ENCODE measurements at places on chromosomes 5 and 9.

DNA sequence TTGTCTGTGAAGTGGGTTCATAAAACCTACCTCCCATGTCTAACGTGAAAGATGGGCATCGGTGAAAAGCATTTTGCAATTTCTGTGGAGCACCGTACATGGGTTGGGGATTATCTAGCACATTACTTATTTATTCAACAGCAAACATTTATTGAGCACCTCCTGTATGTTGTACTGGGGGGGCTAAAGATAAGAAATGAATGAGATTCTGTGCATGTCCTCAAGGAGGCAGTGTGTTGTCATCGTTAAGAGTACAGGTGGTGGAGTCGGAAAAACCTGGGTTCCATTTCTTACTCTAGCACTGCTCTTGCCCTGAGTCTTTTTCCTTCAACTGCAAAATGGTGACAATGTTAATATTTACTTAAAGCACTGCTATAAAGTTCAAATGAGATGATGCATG, 30.4 kb upstream of the DENND1A start:
- peak; percentile 30 for DNase-seq

DNA sequence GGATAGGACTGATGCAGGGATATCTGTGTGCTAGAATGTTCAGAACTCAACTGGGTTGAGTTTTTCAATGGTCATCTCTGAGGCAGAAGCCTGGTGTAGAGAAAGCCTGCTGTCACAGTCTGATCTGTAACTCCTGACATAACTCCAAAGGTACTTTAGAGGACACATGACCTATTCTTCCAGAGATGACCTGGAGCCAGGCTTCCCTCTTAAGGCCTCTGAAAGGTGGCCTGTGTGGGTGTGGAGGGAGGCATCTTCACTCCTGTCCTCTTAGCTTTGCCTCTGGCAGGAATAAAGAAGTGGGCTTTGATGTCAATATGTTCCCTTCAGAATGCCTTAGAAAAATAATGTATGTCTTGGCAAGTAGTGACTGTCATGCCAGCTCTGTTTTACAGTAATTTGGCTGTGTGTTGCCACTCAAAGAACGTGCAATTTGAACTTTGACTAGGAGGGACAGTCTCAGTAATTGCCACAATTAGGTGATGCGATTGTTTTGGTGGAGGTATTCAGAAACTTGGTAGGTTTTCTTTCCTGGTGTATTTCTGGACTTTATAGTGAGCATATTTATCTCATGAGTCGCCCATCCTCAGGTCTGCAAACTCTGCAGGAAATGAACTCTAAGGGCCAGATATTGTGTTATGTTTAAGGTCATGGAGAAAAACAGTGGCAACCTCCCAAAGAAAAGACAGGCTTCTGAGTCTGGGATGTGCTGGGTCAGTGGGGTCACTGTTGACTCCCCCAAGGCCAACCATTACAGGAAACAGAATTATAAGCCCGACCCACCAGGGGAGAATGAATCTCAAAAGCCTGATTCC, 3.2 kb upstream of the C5orf63 start:
- no peak for DNase-seq

GRCh38 chr5:169013846-169014245, 287.1 kb downstream of the SLIT3 start:
- no peak for DNase-seq

GRCh38 chr5:103305809-103306208, 47.2 kb downstream of the MACIR start:
- no peak for DNase-seq

GRCh38 chr5:76941442-76941841, 11.4 kb upstream of the CRHBP start:
- no peak for DNase-seq

- peak; percentile 73 for DNase-seq
These were observed 31.7 kb upstream of the KCNMB1 start for GRCh38 chr5:170420806-170421412.

- no peak for DNase-seq
These were observed 445.9 kb downstream of the NTRK2 start for GRCh38 chr9:85115473-85115872.

- no peak for DNase-seq
These were observed 412.6 kb downstream of the MLLT3 start for GRCh38 chr9:20209391-20210340.

- peak; percentile 66 for DNase-seq
These were observed 1.1 kb downstream of the LHX2 start for GRCh38 chr9:124012368-124013301.

DNA sequence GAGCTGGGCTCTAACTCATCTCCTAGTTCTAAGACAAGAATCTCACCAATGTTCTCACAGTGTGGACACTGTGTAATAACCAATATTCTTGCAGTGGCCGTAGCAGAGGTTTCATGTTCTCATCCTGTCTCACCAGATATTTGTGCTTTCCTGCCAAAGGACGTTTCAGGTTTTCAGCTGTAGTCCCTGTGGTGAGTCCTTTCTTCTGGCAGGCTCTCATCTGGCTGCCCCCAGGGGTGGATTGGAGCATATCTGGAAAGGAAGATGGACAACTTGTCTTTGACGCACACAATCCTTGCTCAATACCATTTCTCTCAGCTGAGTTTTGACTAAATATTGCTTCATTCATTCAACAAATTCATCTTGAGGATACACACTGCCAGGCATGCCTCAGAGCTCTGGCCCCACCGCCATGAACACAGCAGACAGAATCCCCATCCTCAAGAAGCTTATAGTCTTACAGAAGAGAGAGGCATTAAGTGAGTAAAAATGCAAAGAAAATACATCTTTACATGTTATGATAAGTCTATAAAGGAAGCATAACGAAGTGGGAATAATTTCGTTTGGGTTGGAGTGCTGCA, 33.8 kb upstream of the NEURL1B start:
- DNase-seq = no peak

- DNase-seq = no peak
These were observed 52.1 kb downstream of the MVB12B start for GRCh38 chr9:126378761-126379160.

- DNase-seq = no peak
These were observed 64.0 kb upstream of the TUSC1 start for GRCh38 chr9:25742256-25742655.

- DNase-seq = no peak
These were observed 37.6 kb downstream of the PTGER4 start for GRCh38 chr5:40717281-40717680.

GRCh38 chr5:60143942-60144549, 250.5 kb upstream of the PDE4D start:
- no peak for DNase-seq

DNA sequence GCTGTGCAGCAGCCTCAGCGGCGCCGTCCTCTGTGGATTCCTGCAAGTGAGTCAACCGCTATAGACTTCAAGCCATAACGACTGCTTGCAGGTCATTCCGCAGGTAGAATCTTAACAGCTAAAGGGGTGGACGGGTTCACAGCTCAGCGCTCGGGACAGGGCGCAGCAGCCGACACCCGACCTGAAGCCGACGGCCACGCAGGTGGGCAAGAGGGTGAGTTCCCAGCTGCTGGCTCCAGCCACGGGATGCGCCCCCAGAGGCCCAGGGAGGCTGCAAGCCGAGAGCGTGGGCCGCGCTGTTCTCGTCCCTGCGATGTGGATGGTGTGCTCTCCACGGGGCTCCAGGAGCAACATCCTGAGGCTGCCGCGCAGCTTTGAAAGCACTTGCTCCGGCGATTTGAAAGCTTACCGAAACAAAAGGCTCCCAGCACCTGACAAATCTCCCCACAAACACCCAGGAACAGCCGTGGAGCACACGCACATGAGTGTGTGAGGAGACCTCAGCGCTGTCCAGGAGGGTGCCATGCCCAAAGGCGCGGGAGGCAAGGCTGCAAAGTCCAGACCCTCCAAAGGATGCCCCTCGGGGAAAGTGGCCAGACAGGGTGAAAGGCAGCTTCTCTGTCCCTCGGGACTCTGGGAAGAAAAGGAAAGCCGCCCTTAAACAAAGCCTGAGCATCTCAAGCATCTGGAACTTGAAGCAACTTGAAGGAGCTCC, 48.7 kb downstream of the EXD3 start:
- no peak for DNase-seq

DNA sequence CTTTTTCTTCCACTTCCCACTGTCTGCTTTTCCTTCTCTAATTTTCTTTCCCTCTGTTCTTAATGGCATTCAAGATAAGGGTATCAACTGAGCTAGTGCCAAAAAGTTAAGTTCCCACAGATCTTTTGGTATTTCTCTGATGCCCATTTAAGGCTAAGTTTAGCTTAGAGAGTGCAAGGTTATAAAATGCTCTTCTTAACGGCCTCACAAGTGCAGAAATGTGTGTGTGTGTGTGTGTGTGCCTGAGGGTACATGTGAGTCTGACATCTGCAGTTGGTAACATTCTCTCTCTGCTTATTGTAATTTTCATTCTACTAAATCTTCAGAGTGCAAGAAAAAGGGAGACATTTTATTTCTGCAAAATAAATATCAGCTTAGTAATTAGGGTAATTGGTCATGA, 24.2 kb downstream of the FBN2 start:
- DNase-seq = no peak

- DNase-seq = no peak
These were observed 2.7 kb downstream of the SURF1 start for GRCh38 chr9:133353548-133353947.

DNA sequence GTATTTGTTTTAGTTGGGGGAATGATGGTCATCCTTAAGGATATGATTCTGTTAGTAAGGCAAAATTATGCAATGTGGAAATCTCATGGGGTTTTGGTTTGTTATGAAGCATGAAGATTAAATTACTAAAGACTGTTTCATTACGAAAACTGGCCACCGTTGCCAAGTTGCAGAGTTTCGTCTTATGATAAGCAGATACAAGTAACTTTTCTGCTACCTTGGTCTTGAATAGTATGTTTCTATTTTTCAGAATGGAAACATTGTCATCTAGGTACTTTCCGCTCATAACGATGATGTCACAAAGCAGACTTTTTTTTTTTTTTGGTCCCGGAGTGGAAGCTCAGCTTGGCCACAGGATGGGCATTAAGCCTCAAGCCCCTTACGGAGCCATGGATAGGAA, 4.2 kb downstream of the CCNI2 start:
- DNase-seq = peak; percentile 82

DNA sequence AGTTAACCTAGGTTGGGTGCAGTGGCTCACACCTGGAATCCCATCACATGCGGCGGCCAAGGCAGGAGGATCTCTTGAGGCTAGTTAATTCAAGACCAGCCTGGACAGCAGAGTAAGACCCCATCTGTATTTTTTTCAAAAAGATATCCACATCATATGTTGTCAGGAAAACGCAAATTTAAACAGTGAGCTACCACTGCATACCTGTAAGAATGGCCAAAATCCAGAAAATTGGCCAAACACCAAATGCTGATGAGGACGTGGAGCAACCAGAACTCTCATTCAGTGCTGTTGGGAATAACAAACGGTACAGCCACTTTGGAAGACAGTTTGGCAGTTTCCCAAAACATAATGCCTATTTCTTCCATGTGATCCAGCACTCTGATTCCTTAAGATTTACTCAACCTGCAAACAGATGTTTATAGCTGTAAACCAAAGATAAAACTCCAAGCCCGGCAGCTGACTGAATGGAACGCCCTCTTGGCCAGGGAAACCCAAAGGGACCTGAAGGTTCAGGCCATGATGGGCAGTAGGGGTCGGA, 12.4 kb downstream of the CEL start:
- no peak for DNase-seq

- DNase-seq = no peak
These were observed 15.8 kb downstream of the MGAT1 start for GRCh38 chr5:180786531-180787398.

GRCh38 chr9:4095484-4095883, 204.4 kb downstream of the GLIS3 start:
- DNase-seq = no peak

DNA sequence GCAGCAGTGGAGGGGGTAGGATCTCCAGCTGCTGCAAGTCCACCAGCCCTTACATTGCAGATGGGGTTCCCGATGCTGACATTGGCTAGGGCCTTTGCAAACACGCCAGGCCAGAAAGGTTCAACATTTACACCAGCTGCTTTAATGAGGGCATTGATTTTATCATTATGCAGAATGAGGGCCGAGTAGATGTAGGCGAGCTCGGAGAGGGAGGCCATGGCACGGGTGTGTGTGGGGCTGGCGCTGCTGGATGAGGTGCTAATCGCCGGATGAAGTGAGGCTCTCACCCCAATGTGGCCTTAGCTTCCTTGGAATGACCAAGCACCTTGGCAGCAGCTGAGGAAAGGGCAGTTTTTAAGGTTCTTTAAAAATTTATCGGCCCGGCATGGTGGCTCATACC, 27.4 kb downstream of the PHAX start:
- DNase-seq = no peak

DNA sequence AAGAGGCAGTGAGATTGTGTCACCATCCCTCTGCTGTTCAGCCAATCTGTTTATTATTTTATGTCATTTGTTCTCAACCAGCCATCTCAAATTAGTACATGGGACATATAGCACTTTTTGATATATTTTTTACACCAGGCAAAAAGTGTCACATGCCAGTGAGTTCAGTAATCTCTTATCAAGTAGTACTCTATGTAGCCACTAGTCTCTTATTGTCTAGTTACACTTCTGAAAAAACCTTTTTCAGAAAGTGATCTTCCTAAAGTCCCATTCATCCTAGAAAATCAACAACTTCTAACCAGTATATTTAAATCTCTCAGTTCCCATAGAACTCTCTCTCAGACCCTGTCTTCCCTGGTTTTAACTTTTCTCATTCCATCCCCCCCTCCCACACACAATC, 321.6 kb downstream of the FBXL17 start:
- DNase-seq = no peak

GRCh38 chr9:93317495-93318094, 133.7 kb downstream of the WNK2 start:
- no peak for DNase-seq

- no peak for DNase-seq
These were observed 229.9 kb upstream of the MAP3K1 start for GRCh38 chr5:56585461-56585860.

GRCh38 chr5:60018091-60018490, 124.6 kb upstream of the PDE4D start:
- no peak for DNase-seq

DNA sequence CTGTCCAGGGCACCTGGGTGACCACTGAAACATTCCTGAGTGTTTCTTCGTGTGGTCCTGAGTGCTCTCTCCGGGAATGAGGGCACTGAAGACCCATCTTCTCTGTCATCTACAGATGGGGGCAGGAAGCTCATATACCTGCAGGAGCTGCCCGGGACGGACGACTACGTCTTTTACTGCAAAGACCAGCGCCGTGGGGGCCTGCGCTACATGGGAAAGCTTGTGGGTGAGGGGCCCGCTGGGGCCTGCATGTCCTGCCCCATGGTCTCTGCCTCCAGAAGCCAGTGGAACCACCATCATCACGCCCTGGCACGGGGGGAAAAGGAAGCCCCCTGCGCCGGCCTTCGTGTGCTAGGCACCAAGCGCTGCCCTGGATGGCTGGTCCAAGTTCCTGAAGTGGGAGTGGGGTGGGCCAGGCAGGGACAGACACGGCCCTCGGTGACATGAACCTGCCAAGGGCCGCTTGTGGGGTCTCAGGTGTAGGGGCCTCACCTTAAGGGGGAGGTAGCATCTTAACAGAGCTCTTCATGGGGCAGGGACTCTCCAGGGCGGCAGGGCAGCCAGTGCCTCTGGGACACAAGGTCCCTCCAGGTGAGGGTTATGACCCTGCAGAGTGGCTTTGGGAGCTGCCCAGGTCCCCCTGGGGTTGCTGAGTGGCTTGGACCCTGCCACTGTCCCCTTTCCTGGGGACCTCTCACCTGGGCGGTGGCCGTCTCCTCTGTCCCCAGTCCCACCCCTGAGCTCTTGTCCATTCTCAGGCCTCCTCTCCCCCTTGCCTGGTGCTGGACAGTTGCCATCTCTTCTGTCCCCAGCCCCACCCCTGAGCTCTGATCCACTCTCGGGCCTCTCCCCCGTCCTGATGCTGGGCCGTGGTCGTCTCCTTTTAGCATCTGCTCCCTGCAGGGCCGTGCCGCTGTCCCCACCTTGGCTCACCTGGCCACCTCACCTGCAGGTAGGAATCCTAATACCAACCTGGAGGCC, 2.1 kb downstream of the OBP2A start:
- no peak for DNase-seq

GRCh38 chr5:157562111-157562581, 13.4 kb downstream of the ADAM19 start:
- DNase-seq = no peak
